ENCODE measurements at places on chromosomes 11 and 22.

GRCh38 chr22:39546889-39547586, 14.5 kb upstream of the RPS19BP1 start:
- H3K4me3 ChIP-seq = no peak overlapping the region
- H3K27me3 ChIP-seq = peaks cover 9% of the 10 kb centered on the region
- DNase-seq = no peak
- H3K36me3 ChIP-seq = no peaks in the 10 kb centered on the region

GRCh38 chr11:10954184-10954583, 96.3 kb upstream of the ZBED5 start:
- H3K27ac ChIP-seq = no peak overlapping the region
- peaks cover 9% of the 10 kb centered on the region for H3K27me3 ChIP-seq
- H3K36me3 ChIP-seq = no peaks in the 10 kb centered on the region
- no peak for DNase-seq
- no peak overlapping the region for H3K4me3 ChIP-seq

DNA sequence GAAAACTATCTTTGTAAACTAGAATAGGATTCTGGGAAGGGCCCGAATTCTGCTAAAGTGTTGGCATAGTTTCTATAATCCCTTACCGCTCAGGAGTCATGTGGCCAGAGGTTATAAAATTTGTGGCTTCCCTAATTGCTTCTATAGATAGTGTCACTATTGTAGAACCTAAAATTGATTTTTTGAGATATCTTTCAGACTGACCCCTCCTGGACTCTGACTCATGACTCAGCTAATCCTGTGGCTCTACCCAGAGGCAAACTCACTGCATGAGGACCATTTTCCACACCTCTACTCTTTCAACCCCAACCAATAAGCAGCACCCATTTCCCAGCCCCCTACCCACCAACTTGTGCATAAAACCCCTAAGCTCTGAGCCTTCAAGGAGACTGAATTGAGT, 61.8 kb upstream of the PRSS23 start:
- H3K27ac ChIP-seq = no peak overlapping the region
- H3K27me3 ChIP-seq = no peaks in the 10 kb centered on the region
- DNase-seq = no peak

DNA sequence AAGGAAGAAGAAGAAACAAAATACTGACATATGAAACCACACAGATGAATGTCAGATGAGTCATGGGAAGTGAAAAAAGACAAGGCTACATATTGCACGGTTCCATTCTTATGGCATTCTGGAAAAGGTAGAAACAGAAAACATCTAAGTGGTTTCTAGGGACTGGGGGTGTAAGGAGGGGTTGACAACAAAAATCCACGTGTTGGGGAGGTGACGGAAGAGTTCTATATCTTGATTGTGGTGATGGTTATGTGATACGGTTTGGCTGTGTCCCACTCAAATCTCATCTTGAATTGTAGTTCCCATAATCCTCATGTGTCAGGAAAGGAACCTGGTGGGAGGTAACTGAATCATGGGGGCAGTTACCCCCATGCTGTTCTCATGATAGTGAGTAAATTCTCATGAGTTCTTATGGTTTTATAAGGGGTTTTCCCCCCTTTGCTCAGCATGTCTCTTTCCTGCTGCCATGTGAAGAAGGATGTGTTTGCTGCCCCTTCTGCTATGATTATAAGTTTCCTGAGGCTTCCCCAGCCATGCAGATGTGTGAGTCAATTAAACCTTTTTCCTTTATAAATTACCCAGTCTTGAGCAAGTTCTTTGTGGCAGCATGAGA, 6.4 kb upstream of the ARFGAP3 start:
- H3K4me3 ChIP-seq = no peak overlapping the region
- DNase-seq = no peak
- no peaks in the 10 kb centered on the region for H3K27me3 ChIP-seq
- H3K27ac ChIP-seq = no peak overlapping the region
- no peaks in the 10 kb centered on the region for H3K36me3 ChIP-seq

DNA sequence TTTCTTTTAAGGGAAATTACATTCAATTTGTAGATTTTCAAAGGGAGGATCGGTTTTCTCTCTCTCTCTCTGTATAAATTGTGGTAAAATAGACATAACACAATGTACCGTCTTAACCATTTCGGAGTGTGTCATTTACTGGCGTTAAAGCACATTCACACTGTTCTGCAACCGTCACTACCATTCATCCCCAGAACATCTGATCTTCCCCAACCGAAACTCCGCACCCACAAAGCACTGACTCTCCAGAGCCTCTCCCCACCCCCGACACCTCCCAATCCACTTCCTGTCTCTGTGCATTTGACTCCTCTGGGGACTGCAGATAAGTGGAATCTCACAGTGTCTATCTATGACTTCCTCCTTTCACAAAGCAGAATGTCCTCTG, 15.9 kb upstream of the GRAMD4 start:
- peaks cover 12% of the 10 kb centered on the region for H3K4me1 ChIP-seq
- no peak overlapping the region for H3K27ac ChIP-seq
- H3K36me3 ChIP-seq = no peaks in the 10 kb centered on the region
- DNase-seq = peak; percentile 17
- H3K4me3 ChIP-seq = peak overlapping the region; percentile 31

DNA sequence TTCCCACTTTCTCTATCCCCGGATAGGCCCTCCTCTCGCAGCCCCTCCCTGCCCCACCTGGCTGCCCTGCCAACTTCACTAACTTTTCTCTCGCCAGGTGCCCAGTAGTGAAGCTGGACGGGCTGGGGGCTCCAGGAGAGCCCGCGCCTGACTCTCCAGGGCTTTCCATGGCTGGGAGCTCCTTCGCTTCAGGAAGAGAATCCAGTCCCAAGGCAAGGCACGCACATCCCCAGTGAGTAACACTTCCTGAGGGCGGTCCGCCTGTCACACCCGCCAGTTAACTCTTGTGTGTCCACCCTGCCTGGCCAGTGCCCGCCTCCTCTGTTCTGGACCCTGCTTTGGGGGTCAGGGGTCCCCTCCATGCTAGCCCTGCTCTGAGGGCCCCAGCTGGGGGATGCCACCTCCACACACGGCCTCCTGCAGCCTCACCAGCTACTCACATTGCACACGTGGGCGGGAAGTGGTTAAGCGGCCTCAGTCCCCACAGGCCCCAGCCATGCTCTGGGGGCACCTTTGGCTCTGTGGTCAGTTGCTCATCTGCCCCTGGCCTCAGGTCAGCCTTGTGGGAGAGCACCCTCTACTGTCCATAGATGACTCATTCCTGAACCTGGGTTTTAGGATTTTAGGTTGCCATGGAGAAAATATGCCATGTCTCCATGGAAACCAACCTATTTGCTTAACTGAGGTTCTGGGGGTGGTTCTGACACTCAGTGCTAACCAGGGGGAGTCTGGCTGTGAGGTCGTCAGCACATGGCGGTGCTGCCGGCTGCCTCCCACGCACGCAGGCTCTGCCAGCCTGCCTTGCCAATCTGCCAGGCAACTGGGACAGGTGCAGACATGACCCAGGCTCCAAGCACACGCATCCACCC, at the start of gene RIN1:
Gene RIN1 (minus strand): TSS at position 201 of the 869 bp plus-strand sequence. CDS start 32 bp downstream, at position 169.
- peaks cover 28% of the 10 kb centered on the region for H3K4me1 ChIP-seq
- H3K27me3 ChIP-seq = no peaks in the 10 kb centered on the region
- DNase-seq = no peak
- peak within 1 kb of the TSS; percentile 63 for H3K4me3 ChIP-seq
- H3K27ac ChIP-seq = no peak within 1 kb of the TSS

GRCh38 chr22:42608823-42609361, 5.8 kb downstream of the POLDIP3 start:
- peaks cover 61% of the 10 kb centered on the region for H3K36me3 ChIP-seq
- peaks cover 74% of the 10 kb centered on the region for H3K4me1 ChIP-seq
- DNase-seq = no peak
- H3K27ac ChIP-seq = no peak overlapping the region
- no peaks in the 10 kb centered on the region for H3K27me3 ChIP-seq
- H3K4me3 ChIP-seq = no peak overlapping the region

Measured in CD4-positive, alpha-beta T cell (primary cell).